Ovary (tissue), 10 donors: ENCODE measurements at places on chromosomes 13 and 19. TPM values are rescaled to one million over a fixed set of nuclear protein-coding genes. Genes with fewer than 3 reads are reported as not detected.

Gene C1QTNF9B
- polyA plus RNA-seq, result 0.52 TPM

Gene GPR12
- not detected for polyA plus RNA-seq

Gene IGFL3
- not detected for polyA plus RNA-seq

Gene CACNG7
- polyA plus RNA-seq, result not detected

Gene ZNF90
- polyA plus RNA-seq, result 3.9 TPM

Gene FBXW9
- polyA plus RNA-seq, result 6.8 TPM

Gene PRRG2
- 0.75 TPM for polyA plus RNA-seq

Gene ZNF320
- polyA plus RNA-seq, result 9.3 TPM

Gene S1PR2
- polyA plus RNA-seq, result 4.9 TPM

Gene CATSPERD
- not detected for polyA plus RNA-seq

Gene PEG3
- 104 TPM for polyA plus RNA-seq

Gene PDX1
- not detected for polyA plus RNA-seq

Gene ERICH6B
- not detected for polyA plus RNA-seq

Gene CGB5
- not detected for polyA plus RNA-seq

Gene SLAIN1
- 9.8 TPM for polyA plus RNA-seq

Gene CD22
- polyA plus RNA-seq, result 94.2 TPM

Gene FFAR1
- polyA plus RNA-seq, result 0.32 TPM

- no peaks in the 10 kb centered on the region for H3K27me3 ChIP-seq
- peak; percentile 83 for DNase-seq
- H3K27ac ChIP-seq, result peak within 1 kb of the TSS; percentile 75
- H3K36me3 ChIP-seq, result no peaks in the 10 kb centered on the region
- peak within 1 kb of the TSS; percentile 78 for H3K4me3 ChIP-seq
Measured at GRCh38 chr19:12801466-12802266, at the start of the genes PRDX2 and THSD8. PRDX2 (minus strand) TSS chr19:12801800; CDS start chr19:12801261, 539 bp downstream. THSD8 (plus strand) TSS chr19:12802069; CDS start chr19:12802072, 3 bp downstream.

- H3K27me3 ChIP-seq, result no peaks in the 10 kb centered on the region
- no peak for DNase-seq
- H3K4me1 ChIP-seq, result peaks cover 7% of the 10 kb centered on the region
- no peaks in the 10 kb centered on the region for H3K36me3 ChIP-seq
- no peak overlapping the region for H3K4me3 ChIP-seq
- no peak overlapping the region for H3K27ac ChIP-seq
Measured at GRCh38 chr19:49924004-49924880, 4.8 kb upstream of the ATF5 start.

DNA sequence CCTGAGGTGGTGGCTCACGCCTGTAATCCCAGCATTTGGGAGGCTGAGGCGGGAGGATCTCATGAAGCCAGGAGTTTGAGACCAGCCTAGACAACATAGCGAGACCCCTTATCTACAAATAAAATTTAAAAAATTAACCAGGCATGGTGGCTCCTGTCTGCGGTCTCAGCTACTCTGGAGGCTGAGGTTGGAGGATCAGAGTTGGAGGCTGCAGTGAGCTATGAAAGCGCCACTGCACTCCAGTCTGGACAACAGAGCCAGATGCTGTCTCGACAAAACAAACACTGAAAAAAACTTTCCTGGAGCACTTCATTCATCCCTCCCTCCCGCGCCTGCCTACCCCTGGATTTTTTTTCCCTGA, 665 bp upstream of the ATG4D start:
- H3K27ac ChIP-seq, result no peak overlapping the region
- no peaks in the 10 kb centered on the region for H3K27me3 ChIP-seq
- no peak overlapping the region for H3K4me3 ChIP-seq
- no peaks in the 10 kb centered on the region for H3K36me3 ChIP-seq
- peaks cover 2% of the 10 kb centered on the region for H3K4me1 ChIP-seq
- no peak for DNase-seq

DNA sequence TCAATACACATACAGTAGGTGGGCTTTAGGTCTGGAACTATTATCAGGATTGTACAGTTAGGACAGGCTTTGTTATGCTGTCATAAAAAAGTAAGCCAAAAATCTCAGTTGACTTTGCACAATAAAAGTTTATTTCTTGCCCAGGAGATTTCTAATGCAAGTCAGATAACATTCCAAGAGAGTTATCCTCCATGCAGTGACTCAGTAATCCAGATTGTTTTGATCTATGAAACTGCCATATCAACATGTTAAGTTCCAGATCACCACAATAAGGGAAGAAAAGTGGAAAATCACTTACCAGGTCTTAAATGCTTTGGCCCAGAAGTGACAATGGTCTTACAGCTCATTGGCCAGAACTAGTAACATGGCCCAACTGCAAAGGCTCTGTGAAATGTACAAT, 636.2 kb upstream of the KLF12 start:
- H3K36me3 ChIP-seq, result no peaks in the 10 kb centered on the region
- H3K27ac ChIP-seq, result no peak overlapping the region
- peaks cover 2% of the 10 kb centered on the region for H3K4me1 ChIP-seq

- H3K27ac ChIP-seq, result no peak overlapping the region
- no peak overlapping the region for H3K4me3 ChIP-seq
- DNase-seq, result no peak
- no peaks in the 10 kb centered on the region for H3K27me3 ChIP-seq
Measured at GRCh38 chr13:111901267-111901915, 165.6 kb upstream of the SOX1 start.

DNA sequence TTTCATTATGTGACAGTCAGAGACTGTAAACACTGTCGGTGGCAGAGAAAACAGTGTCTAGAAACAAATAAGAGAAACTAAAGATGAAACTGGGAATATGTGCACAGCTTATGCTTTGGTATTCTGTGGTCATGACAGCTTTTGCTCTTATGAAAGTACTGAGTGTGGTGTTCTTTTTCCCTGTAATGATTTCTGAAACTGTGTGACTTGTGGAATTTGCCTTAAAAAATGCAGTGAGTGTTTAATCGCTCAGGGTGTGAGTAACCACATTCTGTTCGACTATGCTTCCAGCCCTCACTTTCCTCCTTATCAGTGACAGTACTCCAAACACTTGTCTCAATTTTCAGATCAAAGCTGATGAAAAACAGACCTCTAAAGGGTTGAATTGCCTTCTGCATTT, 66.9 kb upstream of the DIAPH3 start:
- H3K4me3 ChIP-seq, result no peak overlapping the region
- no peaks in the 10 kb centered on the region for H3K4me1 ChIP-seq
- H3K27ac ChIP-seq, result no peak overlapping the region
- no peaks in the 10 kb centered on the region for H3K36me3 ChIP-seq

DNA sequence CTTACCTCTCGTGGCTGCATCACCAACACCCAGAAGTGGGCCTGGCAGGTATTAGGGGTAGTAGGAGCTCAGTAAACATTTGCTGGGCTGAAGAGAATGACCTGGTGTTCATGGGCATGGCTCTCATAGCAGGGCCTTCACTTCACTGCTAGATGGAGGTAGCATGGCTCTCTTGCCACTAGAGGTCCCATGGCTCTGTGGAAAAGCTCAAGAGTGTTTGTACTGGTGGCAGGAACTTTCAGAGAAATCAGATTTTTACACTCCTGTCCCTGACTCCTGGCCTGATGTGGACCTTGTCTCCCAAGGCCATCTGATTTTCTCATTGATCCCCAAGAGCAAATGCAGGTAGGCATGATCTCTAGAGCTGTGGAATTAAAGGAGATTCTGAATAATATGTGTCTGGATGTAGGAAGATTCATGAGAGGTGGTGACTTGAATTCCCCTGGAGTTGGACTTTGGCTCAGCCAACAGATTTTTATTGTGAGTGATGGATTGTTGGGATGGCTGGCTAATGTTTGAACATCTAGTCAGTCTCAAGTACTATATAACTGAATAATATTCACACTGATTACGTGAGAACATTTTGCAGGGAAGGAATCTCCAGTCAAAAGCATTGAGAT, 5.7 kb downstream of the ZNF574 start:
- no peak overlapping the region for H3K27ac ChIP-seq
- peaks cover 5% of the 10 kb centered on the region for H3K4me1 ChIP-seq
- H3K27me3 ChIP-seq, result no peaks in the 10 kb centered on the region

DNA sequence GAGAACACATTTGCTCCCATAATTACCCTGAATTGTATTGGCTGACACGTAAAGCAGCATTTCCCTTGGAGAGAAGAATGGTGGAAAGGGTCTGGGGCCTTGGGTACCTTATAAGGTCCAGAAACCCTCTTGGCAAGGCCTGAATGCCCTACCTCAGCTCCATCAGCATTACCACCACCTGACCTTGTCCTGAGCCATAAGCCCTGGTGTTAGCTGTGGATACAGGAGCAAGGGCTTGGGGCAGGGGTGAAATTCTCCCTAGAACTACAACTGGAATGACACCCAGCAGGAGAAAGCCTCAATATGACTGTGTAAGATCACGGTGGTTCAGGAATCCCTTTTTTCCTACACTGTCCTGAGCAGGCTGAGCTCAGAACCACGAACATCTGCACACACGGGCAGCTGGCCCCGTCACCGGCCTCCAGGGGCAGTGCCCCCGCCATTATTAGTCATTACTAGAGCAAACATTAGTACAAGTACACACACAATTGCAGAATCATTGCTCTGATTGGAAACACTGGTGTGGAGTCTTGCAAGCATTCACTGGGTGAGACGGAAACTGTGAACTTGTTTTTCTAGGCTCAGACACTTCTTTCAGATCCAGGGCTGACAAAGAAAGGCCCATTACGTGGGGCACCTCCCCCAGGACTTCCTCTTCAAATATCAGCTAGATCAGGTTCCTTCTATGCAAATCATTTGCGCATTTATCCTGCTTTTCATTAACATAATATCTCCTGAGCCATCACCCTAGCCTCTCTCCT, 26.8 kb upstream of the MTIF3 start:
- H3K27me3 ChIP-seq, result no peaks in the 10 kb centered on the region
- H3K36me3 ChIP-seq, result no peaks in the 10 kb centered on the region
- H3K4me3 ChIP-seq, result no peak overlapping the region
- DNase-seq, result no peak

GRCh38 chr13:39779337-39780265, 124.1 kb downstream of the COG6 start:
- peaks cover 5% of the 10 kb centered on the region for H3K4me1 ChIP-seq
- no peak overlapping the region for H3K27ac ChIP-seq
- no peak for DNase-seq
- no peak overlapping the region for H3K4me3 ChIP-seq

- H3K36me3 ChIP-seq, result no peaks in the 10 kb centered on the region
- H3K27ac ChIP-seq, result no peak overlapping the region
- no peak for DNase-seq
- H3K27me3 ChIP-seq, result no peaks in the 10 kb centered on the region
- no peak overlapping the region for H3K4me3 ChIP-seq
Measured at GRCh38 chr19:16473875-16474392, 2.2 kb upstream of the EPS15L1 start.

DNA sequence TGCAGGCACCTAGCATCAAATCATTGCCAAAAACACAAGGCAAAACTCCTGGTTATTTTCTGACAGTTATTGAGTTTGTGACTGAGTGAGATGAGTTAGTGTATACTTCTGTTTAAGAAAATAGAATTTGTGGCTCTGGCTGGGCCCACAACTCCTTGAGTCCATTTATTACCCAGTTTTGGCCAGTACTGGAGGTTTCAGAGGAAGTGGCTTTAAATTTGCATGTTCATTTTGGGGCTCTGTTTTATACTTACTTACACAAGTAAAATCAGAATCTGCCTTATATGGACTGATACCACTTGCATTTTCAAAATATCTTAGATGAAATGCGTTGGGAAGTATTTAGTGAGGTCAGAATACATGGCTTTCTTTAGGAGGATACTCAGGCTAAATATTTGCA, 29.0 kb downstream of the TNFSF11 start:
- DNase-seq, result no peak
- H3K4me1 ChIP-seq, result peaks cover 5% of the 10 kb centered on the region
- no peak overlapping the region for H3K4me3 ChIP-seq
- no peaks in the 10 kb centered on the region for H3K36me3 ChIP-seq

DNA sequence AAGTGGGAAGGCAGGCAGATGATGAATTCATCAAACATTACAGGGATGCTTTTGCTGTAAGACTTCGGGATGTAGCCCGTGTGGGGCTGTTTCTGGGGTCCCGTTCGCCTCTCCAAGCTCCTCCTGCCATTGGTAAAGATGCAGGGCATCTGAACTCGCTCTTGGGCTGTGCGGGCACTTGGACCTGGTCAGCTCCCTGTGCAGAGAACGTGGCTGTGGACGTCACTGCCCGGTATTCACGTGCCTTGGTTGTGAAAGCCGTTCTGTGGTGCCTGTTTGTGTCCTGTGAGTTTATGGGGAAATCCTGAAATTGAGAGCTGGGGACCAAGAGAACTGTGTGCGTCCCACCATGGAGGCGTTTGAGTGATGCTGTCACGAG, 5.4 kb downstream of the TFDP1 start:
- peaks cover 2% of the 10 kb centered on the region for H3K4me1 ChIP-seq
- DNase-seq, result peak; percentile 2
- H3K27me3 ChIP-seq, result no peaks in the 10 kb centered on the region
- no peaks in the 10 kb centered on the region for H3K36me3 ChIP-seq

DNA sequence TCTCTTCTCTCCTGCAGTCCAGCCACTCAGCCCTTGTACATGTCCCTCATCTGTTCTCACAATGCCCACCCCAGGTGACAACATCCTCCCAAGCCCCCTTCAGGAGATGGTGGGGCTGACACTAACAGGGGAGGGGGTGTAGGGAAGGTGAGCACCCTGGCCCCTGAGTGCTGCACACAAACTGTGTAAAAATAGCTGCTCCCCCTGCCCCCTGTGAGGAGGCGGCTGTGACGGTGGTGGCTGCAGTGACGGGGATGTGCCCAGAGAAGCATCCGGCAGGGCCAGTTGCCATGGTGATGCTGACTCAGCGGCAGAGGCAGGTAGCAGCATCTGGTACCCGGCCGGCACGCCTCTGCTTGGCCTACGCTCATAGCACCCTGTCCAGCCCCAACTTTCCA, 13.0 kb upstream of the JUND start:
- peak overlapping the region; percentile 0 for H3K27ac ChIP-seq
- H3K36me3 ChIP-seq, result no peaks in the 10 kb centered on the region
- no peak overlapping the region for H3K4me3 ChIP-seq
- peak; percentile 55 for DNase-seq
- peaks cover 7% of the 10 kb centered on the region for H3K4me1 ChIP-seq

DNA sequence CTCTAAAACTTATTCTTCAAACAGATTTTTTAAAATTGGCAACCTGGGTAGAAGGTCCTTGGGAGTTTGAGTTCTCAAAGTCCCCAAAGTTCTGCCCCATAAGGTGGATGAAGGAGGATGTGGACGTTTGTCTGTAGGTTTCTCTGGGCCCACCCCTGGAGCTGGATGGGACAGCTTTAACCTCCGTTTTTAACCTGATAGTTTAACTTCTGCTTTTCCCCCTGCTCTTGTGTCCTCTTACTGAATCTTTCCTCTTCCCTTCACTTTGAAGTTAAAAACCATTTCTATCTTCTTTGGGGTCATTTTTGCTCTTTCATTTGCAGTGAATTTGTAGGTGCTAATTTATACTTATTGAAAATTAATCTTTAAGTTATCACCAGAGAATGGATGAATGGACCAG, 79.1 kb downstream of the ESD start:
- H3K36me3 ChIP-seq, result no peaks in the 10 kb centered on the region
- H3K4me3 ChIP-seq, result no peak overlapping the region
- peaks cover under 1% of the 10 kb centered on the region for H3K4me1 ChIP-seq
- DNase-seq, result no peak
- H3K27me3 ChIP-seq, result no peaks in the 10 kb centered on the region

- H3K36me3 ChIP-seq, result no peaks in the 10 kb centered on the region
- H3K4me1 ChIP-seq, result no peaks in the 10 kb centered on the region
- no peaks in the 10 kb centered on the region for H3K27me3 ChIP-seq
- no peak for DNase-seq
- no peak overlapping the region for H3K27ac ChIP-seq
Measured at GRCh38 chr19:31064491-31064890, 284.7 kb downstream of the TSHZ3 start.

GRCh38 chr19:45507872-45508416, 665 bp downstream of the VASP start:
- H3K4me1 ChIP-seq, result peaks cover 9% of the 10 kb centered on the region
- peak; percentile 46 for DNase-seq
- H3K4me3 ChIP-seq, result peak overlapping the region; percentile 94
- H3K27me3 ChIP-seq, result no peaks in the 10 kb centered on the region

- no peak overlapping the region for H3K4me3 ChIP-seq
- H3K27me3 ChIP-seq, result no peaks in the 10 kb centered on the region
- no peaks in the 10 kb centered on the region for H3K4me1 ChIP-seq
- no peak overlapping the region for H3K27ac ChIP-seq
- no peak for DNase-seq
Measured at GRCh38 chr13:45873491-45874325, 22.2 kb upstream of the SIAH3 start.
